ENCODE measurements at places on chromosomes 4 and X.
A peak's percentile ranks its signal among the peaks of the same experiment; 100 is the strongest.

DNA sequence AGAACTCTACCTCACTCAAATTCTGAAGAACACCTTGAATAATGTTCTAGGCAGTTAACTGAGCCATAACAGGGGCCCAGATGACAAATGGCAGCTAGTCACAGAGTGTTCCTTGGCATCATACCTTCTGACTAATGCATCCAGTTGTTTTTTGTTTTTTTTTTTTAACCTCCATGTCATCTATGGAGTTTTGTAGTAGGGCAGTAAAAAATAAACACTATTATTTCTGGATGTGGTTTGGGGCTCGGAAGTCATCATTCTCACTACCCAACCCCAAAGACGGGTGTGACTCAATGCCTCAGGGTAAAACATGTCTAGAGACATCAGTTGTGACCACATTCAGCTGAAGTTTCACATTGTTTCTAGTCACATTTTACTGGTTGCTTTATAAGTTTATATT is 31.2 kb upstream of the MCF2 start:
- no peak for DNase-seq

GRCh38 chr4:47315346-47315745 is 148.2 kb downstream of the COMMD8 start:
- DNase-seq = no peak

DNA sequence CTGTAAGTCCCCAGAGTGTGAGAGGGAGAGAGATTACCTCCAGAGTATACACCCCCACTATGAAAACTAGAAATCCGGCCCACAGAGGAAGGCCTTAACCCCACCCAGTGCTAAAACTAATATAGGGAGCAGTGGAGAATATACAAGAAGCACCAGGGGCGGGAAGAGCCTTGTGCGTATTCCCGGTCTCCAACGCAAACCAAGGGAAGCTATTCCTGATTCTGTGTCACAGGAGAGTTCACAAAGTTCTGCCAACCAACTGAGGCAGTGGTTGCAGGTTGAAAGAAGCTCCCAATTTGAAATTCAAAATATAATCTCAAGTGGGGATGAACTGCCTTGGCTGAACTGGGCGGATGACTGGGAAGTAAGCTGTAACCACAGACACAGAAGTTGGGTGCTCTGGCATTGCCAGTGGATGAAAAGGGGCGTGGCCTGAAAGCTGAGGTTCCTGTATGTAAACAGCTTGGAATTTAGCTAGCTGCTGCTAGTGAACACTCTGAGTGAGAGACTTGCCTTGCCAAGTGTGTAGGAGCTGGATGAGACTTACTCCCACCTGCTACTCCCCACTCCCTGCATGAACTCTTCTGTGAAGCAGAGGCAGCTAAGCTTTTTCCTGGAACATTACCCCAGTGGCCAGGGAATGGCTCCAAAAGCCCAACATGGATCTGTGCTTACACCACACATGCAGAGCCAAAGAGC is 32.7 kb downstream of the ELF2 start:
- DNase-seq = no peak

DNA sequence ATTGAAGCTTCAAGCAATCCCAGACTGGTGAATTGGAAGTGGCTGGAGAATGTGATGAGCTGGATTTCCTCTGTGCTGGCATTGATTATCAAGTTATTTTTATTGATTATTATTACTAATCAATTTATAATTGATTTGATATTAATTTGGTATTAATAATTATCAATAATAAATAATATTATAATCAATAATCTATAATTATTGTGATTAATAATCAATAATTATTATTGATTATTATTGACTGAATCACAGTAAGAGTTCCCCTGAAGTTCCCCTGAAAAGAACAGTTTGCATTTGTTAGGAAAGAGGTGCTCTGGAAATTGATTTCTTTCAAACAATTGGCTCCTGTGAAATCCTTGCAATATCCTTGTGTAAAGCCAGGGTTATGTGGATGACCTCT is 7.5 kb upstream of the FAM9A start:
- DNase-seq = no peak

DNA sequence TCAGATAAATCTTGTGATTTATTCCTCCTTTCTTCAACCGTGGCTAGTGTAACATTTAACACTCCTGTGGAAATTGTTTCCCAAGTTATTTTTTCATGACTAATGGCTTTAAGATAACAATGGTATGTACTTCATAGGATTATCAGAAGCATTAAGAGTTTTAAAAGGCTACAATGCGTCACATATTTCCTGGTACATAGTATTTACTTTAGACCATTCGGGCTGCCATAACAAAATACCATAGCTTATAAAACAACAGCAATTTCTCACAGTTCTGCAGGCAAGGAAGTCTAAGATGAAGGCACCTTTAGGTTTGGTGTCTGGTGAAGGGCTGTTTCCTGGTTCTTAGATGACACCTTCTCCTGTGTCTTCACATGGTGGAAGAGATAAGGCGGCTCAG is 158.6 kb downstream of the PAPSS1 start:
- no peak for DNase-seq

GRCh38 chr4:146347822-146348221 is 133.5 kb downstream of the REELD1 start:
- no peak for DNase-seq

- no peak for DNase-seq
These were observed 93.8 kb downstream of the MAMLD1 start for GRCh38 chrX:150456941-150457340.

- DNase-seq = no peak
These were observed 86.4 kb downstream of the ANAPC10 start for GRCh38 chr4:145011636-145012035.

- no peak for DNase-seq
These were observed 214.0 kb upstream of the SLIT2 start for GRCh38 chr4:20037745-20038144.

DNA sequence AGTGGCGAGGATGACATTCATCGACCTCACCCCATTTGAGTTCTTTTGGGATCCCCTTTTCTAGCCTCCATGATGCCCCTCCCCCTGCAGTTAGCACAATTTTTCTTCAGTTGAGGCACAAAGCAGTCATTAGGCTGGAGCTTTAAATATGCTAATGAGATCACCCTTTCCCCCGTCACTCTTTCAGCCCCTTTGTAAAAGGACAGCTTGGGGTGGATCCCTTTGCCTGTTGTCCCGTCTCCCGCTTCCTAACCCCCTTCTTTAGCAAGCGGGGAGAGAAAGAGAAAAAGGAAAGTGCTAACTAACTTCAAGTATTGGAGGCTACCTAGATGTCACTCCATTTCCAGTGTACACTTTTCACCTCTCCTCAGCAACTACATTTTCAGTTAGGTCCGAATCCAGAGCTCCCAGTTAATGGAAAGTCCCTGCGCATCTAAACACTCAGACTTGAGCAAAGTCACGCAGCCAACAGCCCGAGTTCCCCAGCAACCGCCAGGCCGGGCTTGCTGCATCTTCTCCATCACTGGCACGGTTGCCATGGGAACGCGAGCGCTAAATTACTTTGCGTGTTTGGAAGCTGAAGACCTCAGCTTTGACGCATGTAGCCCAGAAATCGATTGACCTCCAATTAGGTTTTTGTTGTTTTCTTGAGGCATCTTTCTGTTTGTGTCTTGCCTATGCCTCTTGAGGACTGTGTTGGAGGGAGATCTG is 76.8 kb downstream of the RTL5 start:
- DNase-seq = peak; percentile 64

- DNase-seq = no peak
These were observed at the start of gene PNCK for GRCh38 chrX:153673428-153674218. TSS of gene PNCK (minus strand) at chrX:153673813. CDS start at chrX:153673076, 737 bp downstream.

GRCh38 chrX:2401590-2402360 is 99.0 kb downstream of the DHRSX start:
- no peak for DNase-seq

GRCh38 chr4:173490817-173491528 is 39.1 kb downstream of the HAND2 start:
- no peak for DNase-seq

DNA sequence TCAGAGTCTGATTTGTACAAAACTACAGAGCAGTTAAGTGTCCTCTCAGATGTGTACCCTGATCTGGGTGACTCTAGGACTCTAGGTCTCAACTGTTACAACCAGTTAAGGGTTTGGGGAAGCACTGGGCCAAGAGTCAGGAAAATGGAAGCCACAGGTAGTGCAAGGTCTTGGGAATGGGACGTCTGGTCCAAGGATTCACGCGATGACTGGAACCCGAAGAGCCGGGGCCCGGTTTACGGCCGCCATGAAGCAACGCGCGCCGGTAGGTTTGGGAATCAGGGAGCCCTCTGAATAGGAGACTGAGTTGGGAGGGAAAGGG is 321 bp upstream of the HPRT1 start:
- no peak for DNase-seq

DNA sequence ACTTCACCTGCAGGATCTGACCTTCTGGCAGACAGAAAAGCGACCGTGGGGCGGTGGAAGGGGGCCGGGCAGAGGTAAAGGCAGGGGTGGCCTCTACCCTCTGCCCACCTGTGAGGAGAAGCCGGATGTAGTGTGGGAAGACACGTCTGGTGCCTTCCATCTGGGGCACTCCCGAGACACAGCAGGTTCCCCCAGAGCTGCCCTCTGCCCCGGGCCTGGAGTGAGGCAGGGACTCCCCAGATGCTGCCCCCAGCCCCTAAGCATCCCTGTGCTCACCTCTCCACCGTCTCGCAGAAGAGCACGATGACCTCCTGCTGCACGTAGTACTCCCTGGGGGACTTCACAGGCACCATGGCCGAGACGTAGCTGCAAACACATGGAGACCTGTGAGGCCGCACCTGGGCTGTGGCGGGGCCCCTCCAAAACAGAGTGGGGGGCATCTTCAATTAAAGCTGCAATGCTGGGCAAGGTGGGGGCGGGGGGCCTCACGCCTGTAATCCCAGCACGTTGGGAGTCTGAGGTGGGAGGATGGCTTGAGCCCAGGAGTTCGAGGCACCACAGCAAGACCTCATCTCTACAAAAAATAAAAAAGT is 75.3 kb upstream of the MXD4 start:
- DNase-seq = no peak

DNA sequence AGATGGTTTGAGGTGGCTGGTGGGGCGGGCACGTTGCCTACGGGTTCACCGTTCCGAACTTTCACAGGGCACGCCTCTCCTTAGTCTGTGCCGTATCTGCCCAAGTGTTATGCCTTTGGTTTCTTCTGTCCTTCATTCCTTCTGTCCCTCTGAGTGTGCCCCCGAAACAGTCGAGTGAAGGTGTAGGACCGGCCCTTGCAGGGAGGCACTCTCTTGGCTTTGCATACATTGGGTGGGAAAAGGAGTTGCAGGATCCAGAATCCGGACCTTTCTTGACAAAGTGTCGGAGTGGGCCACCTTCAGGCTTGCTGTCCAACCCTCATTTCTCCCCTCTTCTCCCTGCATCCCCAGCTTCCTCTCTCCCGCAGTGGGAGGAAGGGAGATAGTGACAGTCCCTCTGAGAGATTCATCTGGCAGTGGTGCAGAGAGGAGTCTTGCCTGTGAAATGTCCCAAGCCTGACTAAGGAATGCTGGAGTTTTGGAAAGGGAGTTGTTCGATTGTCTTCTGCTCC is 569 bp downstream of the ARFIP1 start:
- DNase-seq = no peak

GRCh38 chr4:177187371-177187770 is 122.3 kb upstream of the NEIL3 start:
- no peak for DNase-seq

- DNase-seq = no peak
These were observed 30.1 kb downstream of the KDM6A start for GRCh38 chrX:44903107-44903506.

DNA sequence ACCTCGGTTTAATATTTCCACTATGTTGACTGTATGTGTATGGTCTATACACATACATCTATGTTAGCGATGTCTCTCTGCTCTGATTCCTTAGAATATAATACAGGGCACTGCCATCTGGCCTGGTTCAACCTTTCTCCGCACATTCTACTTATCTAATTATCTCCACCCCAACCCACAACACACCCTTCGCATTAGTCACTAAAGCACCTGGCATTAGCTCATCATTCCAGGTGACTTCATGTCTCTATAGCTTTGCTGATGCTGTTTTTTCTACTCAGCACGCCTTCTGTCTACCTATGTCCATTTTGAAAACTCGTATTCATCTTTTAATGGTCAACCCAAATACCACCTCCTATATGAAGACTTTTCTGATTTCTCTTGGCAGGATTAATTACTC is 425.2 kb upstream of the RASGEF1B start:
- no peak for DNase-seq

DNA sequence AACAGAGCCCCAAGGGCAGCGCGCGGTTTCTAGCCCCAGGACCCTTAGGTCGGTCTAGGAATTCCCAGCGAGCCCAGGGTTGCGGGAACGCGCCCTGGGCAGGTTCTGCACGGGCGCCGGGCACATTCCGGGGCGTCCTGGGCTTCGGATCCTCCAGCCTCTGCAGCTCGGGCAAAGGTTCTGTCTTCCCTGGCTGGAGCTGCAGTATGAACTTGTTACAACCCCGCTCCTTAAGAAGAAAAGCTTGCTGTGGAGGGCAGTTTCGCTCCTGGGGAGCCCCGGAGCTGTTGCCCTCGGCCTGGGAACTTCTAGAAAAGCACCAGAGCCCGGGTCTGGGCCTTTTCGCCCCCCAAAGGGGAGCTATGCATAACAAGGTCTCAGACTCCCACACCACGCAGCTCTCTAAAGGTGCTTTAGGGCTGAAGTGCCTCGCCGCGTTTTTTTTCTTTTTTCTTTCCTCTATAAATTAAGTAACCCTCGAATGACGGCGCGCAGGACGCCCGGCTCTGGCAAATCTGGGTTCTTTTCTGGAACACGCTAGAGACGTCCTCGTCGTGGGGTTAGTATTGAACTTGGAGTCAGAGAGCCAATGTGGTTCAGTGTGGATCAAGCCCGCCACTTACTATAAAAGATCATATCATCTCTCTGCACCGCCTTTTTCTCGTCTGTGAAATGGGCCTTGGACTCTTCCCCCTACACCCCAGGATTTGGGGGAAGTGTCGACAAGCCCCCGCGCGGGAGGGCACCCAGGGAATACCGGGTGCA is 5.7 kb downstream of the MSX1 start:
- peak; percentile 74 for DNase-seq

GRCh38 chrX:1453951-1454785 is 1.5 kb upstream of the ASMTL start:
- peak; percentile 77 for DNase-seq

DNA sequence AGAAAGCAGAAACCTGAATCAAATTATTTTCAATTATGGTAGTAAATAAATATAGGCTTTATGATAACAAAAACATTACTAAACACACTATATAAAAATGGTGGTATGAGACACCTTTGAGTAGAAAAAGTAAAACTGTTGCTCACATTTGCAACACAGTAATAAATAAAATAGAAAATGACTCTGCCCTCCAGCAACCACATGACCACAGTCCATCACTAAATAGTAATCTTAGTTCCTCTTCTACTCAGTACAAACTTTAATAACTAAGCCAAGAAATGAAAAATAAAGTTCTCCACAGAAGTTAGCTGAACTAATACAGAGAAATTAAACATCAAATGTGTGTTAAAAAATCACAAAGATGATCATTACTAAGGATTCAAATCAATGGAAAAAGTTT is 108.5 kb downstream of the ADGRA3 start:
- DNase-seq = no peak

Data from cerebellar cortex (tissue), 1 donor.